ENCODE measurements at places on chromosomes 6 and 20.

DNA sequence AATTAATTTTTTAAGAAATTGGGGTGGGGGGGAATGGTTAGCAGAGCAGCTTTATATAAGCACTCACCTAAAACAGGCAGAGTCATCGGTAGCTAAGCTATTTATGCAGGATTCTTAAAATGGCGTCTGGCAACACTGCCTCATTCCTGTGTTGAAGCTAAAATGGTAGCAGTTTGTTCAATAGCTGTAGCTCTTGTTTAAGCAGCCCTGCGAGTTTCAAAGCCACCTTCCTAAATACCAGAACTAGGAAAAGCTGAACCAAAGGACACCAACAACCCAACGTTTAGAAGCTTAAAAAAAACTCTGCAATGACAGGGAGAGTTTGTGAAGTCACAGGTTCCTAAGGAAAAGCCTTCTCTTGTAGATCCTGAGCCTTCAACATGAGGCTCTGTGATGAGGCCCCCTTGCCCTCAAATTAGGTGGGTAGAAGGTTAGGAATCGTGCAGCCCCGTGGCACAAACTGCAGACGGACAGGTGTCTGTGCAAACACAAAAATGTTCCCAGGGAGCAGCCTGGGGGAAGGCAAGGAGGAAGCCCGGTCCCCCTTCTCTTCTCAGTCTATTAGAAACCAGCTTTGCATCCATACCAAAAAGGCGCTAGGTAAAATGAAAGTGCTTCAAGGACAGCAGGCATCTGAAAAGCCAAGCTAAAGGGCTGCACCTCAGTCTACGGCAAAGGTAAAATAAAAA lies 4.7 kb downstream of the ZMYND8 start:
- peak; percentile 39 for DNase-seq

DNA sequence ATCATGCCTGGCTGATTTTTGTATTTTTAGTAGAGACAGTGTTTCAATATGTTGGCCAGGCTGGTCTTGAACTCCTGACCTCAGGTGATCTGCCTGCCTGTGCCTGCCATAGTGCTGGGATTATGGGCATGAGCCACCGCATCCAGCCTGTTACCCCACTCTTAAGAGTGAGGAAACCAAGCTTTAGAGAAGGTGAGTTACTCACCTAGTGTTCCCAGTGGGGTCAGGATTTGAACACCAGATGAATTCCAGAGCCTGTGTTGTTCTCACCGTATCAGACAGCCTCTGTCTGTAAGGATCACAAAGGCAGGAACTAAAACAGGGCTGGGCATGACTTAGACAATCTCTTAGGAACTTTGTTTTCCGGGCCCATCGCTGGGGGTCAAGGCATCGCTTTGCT lies 9.4 kb upstream of the FANCE start:
- no peak for DNase-seq

GRCh38 chr20:56343861-56344381 lies 14.9 kb upstream of the FAM210B start:
- peak; percentile 12 for DNase-seq

DNA sequence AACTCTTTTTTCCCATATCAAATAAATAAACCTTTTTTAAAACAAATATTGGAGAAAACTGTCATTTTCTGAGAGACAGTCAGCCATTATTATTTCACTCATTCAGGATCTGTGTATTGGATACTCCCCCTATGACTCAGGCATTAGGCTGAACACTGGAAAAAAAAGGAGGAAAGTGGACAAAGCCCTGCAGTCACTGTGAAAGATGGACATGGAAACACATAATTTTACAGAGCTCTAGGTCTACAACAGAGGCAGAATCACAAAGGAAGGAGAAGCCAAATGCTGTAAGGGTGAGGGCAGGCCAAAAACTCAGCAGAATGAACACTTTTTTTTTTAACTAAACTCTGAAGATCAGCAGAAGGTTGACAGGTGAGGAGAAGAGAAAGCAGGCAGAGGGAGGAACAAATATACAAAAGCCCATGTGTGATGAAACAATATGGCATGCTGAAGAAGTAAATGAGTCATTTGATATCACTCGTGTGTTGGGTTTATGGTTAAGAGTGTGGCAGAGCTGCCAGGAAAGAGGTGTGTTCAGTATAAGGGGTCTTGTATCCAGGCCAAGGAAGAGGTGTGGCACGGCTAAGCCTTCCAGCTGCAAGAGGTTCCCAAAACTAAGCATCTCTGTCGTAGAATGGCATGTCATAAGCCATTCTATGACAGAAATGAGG lies 39.1 kb downstream of the EPB41L2 start:
- DNase-seq = peak; percentile 82

DNA sequence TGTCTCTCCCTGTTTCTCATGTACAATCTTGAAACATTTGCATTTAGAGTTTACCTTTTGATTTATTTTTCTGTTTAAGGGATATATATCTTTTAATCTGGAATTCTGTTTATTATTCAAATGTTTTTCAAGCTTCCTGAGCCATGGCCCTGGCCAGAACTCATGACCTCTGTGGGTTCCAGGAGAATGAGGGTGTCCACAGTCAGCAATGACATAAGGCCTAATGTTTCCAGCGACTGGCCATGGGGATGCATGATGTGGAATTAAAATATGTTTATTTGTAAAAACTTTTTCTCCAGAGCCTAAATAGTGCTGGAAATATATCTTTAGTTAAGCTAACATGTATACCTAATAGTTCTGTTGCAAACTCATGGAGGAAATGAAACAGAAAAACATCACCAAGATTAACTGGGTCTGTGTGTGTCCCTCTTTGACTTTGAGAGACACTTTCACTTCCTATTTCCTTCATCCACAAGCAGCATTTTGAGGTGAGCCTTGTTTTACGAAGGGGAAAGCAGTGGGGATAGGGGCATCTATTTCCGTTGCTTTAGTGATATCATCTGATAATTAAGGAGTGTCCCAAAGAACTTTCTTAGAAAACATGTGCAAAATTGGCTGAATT lies 87.6 kb downstream of the SMOC2 start:
- no peak for DNase-seq

DNA sequence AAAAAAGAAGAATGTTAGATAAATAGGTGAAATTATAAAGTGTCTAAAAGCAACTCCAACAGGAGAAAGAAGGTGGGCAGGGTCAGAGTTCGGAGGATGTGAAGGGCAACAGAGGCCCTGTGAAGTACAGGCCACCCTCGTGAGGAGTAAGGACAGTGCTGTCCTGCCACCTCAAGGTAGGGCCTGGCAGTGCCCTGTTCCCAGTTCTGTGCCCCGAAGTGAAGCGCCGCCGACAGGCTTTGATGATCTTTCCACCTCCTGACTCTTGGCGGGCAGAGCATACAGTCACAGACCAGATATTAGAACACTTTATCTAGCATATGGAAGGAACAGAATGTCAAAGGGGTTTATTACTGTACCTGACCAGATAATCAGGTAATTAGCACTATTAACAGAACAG lies 75.8 kb downstream of the GJA10 start:
- no peak for DNase-seq

DNA sequence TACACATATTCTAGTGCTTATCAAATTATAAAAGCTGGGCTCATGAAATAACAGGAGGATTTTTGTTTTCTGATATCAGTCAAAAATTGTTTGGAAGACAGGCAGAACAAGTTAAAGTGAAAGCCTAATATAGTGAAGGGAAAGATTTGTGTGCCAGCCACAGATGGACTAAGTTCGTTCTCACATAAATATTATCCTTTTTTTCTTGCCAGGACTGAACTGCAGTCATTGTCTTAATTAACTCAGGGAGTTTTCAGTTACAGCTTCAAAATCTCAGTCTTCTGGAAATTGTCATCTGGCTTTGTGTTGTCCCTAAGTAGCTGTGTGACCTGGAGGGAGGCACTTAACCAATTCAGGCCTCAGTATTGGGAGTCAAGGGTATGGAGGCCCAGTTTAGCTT lies 40.7 kb downstream of the PLCB4 start:
- DNase-seq = no peak

DNA sequence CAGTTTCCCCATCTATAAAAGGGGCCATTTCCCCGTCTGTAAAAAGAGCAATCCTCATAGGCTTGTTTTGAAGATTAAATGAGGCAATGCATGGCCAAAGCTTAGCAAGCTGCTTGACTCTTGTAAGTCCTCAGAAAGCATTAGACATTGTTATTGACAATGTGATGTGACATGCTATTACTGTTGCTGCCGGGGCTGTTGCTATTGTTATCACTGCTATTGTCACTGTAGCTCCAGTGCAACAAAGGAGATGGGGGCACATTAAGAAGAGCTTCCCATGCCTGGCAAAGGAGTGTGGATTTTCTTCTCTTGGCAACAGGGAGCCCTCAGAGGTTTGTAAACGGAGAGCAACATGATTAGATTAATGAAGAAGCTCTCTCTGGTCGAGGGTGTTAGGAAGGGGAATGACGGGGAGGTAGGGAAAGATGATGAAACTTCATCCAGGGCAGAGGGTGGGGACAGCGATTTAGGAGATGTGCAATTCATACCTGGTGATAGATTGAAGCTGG lies 33.1 kb upstream of the FAM83D start:
- no peak for DNase-seq

DNA sequence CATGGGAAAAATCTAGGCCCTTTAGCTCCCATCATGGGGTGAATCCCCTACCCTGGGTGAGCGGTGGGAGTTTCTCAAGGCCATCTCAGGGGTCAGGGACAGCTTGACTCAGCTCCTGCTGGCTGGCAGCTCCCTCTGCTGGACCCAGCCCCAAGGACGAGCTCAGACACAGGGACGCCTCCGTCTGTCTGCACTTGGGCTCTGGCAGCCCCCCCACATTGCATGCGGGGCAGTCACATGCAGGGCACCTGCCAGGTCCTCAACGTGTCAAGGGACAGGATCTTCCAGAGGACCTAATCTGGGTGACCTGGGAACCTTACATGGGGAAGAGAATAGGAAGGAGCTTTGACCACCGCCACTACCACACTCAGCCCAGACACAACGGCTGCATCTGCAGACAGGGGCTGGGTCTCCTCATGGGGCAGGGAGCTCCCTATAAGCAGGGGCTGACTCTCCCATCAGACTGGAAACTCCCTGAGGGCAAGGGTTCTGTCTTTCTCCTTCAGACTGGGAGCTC lies 173.4 kb downstream of the MRPL14 start:
- no peak for DNase-seq

DNA sequence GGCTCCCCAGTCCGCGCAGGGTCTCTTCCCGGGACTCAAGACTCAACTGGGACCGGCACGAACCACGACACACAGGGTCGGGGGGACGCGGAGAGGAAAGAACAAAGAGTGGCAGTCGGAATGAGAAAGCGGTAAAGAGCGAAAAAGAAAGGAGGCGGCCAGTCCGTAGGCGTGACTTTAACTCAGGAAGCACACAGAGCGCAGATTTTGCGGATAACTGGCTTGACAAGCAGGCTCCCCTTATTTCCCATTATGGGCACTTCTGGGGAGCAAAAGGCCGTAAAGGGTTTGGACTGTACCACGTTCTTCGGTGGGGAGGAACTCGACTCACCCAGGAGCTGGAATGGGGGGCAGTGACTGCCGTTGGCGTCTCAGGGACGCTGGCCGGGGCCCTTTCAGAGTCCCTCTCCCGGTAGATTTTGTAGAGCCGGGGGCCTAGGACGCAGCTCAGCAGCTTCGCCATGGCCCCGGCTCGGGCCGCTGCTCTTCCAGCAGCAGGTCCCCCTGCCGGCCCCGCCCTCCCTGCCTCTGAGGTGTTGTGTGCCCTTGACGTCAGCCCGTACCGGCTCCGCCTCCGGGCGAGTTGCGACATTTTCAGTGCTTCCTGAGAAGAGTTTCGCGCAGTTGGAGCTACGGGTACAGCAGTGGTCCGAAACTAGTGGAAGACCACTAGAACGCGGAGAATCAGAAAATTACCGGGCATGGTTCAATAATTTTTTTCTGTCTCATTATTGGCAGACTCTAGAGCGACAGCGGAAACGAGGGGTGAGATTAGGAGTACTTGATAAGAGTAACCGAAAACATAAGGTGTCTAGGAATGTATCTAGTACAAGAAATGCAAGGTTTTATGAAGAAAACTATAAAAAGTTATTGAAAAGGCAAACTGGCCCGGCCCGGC lies at the start of gene ABHD16A:
Gene ABHD16A, minus strand, starts transcription at position 506 of the 898 bp plus-strand sequence. Its CDS starts 43 bp downstream, at position 463.
- peak; percentile 97 for DNase-seq

DNA sequence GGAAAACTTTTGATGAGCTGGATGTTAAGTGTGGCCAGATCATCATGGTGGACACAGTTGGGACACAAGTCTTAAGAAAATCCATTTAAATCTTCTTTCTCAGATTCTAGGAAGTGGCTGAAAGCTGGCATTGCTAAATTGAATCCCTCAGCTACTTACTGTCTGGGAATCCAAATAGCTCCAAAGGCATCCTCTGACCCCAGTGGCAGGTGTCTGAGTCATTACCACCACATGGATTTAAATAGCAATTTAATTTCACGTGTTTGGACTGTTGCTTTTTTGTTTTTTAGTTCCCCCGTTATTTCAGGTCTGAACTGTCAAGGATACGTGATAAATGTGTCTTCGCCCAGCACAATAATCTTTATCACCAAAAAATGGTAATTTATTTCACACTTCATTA lies 33.2 kb upstream of the HDGFL1 start:
- no peak for DNase-seq

DNA sequence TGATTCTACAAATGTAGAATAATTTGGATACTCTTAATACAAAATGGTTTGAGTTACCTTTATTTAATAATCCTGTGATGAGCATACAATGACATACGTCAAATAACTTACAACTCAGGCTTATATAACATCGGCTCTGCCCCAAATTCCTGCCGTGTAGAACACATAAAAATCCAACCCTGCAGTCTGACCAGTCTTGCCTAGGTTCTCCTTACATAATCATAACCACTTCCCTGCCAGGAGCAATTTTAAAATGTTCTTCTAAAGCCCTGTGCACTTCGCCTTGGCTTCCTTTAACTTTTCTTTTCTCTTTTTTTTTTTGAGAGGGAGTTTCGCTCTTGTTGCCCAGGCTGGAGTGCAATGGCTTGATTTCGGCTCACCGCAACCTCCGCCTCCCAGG lies 16.2 kb upstream of the IER3 start:
- DNase-seq = no peak

- no peak for DNase-seq
Measured at GRCh38 chr6:144725736-144726522, 440.8 kb downstream of the UTRN start.

DNA sequence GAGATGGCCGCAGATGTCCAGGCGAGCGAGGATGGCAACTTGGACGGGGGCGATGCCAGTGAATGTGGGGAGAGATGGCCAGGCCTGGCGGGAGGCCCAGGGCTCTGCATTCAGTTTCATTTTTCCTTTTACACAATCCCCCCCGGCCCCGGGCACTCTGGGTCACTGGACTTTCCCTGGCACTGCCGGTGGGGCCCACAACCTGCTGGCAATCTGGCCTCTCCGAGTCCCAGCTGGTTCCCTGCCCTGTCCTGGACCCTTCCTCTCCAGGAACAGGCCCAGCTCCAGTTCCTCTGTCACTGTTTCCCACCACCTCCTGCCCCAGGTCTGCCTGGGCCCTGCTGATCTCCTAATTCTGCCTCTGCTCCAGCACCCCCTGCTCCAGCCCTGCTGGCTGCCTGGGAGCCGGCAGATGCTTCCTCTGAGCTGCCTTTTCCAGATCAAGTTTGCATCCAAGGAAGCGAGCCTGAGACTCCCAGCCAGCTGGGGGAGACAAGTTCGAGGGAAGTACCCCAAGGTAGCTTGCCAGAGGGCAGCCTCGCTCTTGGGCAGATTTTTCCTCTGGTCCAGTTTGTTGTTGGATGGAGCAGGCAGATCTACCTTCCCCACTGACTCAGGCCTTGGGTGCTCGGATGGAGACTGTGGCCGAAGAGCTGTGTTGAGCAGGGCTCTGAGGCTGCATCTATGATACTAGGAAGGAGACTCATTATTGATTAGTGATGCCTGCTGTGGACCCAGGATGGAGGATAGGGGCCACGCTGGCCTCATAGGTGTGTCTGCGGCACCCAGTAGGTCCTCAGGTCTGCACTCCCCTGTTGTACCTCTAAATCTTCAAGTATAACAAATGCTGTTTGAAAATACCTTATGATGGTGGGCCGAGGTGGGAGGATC lies 83.2 kb downstream of the CEBPB start:
- DNase-seq = no peak

- DNase-seq = no peak
Measured at GRCh38 chr20:35750611-35751010, 8.6 kb upstream of the RBM39 start.
